Activated naive CD8-positive, alpha-beta T cell treated with anti-CD3 and anti-CD28 coated beads, Interleukin-2, amount 10 ng/mL, durations not matched to agents 7 days and 5 days (primary cell): ENCODE measurements at places on chromosomes 7 and 10. TPM values are rescaled to one million over a fixed set of nuclear protein-coding genes. Genes with fewer than 3 reads are reported as not detected.

GSAP gene
- 9.3 TPM for total RNA-seq

SSC4D gene
- total RNA-seq, result 0.34 TPM

EDRF1 gene
- 43.9 TPM for total RNA-seq

EN2 gene
- total RNA-seq, result not detected

PNLIPRP3 gene
- total RNA-seq, result not detected

SPOCK2 gene
- 370 TPM for total RNA-seq

DGKI gene
- not detected for total RNA-seq
